ENCODE measurements at places on chromosomes 2 and 18.

DNA sequence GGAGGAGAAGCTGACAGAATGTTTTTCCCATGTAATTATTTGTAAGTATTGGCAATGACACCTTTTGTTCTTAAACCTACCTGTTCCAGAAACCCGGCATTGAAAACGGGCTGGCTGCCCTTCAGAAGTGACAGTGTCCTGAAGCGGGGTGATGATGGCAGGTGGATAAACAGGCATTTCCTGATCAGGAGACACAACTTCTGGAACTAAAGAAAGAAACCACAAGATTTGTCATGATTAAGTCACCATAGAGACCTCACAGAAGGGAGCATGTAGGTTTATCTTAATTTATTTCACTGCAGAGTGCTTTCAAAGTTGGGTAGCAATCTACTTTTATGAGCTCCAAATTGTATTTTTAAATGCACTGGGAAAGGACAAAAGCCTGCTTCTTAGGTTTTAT, 43.1 kb downstream of the TTN start:
- no peak for DNase-seq

GRCh38 chr18:3214855-3215637, 4.7 kb downstream of the MYOM1 start:
- no peak for DNase-seq

DNA sequence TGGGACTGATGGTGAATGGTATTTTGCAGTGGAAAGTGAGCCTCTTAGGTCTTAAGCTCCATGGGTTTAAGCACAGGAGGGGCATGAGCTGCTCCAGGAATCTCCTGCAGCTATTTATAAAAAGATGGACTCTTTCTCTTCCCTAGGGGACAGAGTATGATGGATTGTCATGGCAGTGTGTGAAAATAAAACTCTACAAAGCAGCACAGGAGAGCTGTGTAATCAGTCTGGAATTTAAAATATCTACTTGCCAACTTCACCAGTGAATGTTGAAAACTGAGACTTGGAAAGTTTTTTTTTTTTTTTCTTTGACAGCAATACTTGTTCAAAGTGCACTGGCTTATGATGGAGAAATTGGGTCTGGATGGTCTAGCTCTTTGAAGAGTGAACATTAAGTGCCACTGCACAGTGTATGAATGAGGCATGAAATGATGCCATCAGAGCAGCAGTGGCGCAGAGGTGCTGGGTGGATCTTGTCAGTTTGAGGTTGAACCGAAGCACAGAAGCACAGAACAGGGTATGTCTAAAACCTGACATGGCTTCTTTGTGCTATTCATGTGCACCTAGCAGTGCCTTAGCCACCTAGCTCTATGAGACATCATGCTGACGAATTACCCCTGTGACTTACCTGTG, 245.4 kb downstream of the PTPRM start:
- DNase-seq: no peak

GRCh38 chr18:57269756-57270155, 82.6 kb upstream of the ST8SIA3 start:
- no peak for DNase-seq

DNA sequence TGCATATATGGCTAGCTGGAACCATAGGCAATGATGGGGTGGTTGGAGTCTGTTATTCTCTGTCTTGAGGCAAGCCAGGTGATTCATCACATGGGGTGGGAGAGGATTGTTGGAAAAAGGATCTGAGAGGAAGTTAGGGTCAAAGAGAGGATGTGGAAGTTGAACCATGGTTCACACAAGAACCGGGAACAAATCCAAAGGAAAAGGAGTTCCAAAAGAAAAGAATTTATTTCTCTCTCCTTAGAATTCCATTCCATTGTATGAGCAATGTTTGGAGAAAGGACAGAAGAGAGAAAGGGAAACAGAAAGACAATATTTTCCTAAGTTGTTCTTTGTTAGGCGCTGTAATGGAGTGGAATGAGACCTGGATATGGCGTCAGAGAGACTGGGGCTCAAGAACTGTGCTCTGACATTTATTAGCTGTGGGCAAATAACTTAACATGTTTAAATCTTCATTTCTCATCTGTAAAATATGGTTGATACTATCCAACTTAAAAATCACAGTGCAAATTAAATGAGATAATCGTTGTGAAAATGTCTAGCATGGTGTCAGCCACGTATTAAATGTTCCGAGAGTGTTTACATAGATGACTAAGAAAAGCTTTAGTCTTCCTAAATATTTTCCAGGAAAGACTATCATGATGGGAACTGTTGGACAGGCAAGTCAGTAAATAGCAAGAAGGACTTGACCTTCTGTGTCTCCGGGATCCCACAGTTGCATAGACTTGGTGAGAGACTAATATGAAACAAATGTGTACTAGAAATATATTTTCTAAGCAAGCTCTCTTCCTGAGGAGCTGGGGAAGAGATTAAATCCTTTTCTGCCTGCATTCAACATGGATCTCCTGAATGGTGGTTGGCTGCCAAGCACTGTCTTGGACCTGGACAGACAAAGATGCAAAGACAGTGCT, 71.4 kb downstream of the TRIB2 start:
- no peak for DNase-seq

DNA sequence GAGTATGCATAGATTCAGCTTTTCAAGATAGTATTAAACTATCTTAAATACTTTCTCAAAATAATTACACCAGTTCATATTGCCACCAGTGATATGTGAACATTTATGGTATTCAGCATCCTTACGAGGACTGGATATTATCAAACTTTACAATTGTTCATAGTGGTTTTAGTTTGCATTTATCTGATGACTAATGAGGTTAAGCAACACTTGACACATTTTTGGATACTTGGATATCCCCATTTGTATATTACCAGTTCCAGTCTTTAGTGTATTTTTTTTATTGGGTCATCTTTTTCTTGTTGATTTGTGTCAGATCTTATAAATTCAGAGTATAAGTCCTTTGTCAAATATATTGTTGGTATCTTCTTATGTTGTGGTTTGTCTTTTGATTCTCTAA, 128.4 kb downstream of the ASXL3 start:
- DNase-seq: no peak

DNA sequence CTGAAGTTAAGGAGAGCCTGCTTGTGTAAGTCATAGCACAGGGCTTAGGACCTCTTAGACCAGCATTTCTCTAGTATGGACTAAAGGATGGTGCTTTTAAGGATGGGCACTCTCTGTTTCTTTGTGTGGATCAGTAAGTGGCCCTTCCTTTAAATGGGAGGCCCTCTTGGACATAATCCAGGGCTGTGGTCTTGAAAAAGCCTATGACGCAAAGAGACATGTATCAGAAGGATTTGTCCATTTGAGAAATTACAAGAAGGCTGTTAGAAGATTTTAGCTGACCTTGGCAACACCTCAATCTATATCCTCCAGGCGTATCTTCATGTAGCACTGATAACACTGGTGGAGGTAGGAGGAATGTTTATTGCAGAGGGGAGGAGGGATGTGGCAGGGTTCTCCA, 79.2 kb downstream of the PRPF40A start:
- no peak for DNase-seq

GRCh38 chr18:66682855-66683322, 79.0 kb upstream of the CDH19 start:
- DNase-seq: no peak

GRCh38 chr2:37090019-37090477, 5.7 kb downstream of the GPATCH11 start:
- no peak for DNase-seq

GRCh38 chr2:85862426-85862825, 26.4 kb downstream of the ST3GAL5 start:
- no peak for DNase-seq

- DNase-seq: no peak
These were observed 4.0 kb downstream of the DOK1 start for GRCh38 chr2:74558284-74559230.

DNA sequence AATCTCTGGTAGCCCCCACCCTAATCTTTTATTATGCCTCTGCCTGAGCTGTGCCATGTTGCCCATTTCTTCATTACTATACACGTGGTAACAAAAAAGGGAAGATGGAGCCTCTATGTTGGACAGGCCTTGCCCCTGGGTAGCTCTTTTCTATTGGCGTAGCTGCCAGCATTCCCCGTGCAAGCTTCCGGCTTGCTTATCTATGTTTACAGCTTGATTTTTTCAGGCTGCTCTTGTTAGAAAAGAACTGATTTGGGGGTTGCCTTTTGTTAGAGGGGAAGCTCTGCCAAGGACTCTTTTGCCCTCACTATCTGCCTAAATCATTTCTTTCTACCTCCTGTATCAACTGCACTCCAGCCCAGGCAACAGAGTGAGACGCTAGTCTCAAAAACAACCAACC, 45.5 kb upstream of the ZSWIM2 start:
- DNase-seq: no peak

GRCh38 chr2:33650171-33650570, 51.1 kb upstream of the FAM98A start:
- no peak for DNase-seq

DNA sequence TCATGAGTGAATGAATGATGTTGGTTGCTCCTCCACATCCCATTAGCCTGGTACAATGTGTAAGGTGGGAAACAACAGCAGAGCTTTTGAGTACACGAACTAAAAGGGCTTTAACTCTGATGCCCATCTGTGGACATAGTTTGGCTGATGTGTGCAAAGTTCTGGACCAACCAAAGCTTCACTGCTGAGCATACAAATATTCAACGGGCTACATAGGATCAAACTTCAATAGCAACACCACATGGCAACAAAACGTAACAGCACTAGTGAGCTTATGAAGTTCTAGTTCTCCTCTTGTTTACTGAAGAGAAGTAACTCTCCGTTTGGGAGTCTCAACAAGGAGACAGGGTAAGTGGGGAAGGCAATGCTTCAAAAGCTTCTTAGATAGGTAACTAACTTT, 20.4 kb downstream of the STAM2 start:
- no peak for DNase-seq

GRCh38 chr2:128573116-128573515, 254.4 kb upstream of the HS6ST1 start:
- no peak for DNase-seq

DNA sequence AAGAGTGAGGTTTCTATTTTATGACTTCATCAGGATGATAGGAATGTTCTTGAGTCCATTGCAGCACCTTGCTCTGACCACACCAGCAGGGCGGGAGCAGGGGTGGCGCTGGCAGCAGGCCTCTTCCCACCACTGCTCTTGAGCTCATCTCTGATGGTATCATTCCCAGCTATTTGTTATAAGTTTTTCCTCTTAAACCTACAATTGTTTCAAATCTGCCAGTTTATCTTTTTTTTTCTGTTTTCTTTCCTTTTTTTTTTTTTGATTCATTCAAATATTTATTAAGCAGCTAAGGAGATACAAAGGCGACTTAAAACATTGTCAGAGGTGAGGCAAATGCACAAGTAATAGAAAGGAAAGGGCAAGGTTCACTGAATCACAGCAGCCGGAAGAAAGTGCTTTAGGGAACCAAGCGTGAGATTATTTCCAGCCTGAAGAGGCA, 28.7 kb downstream of the NIFK start:
- DNase-seq: no peak

DNA sequence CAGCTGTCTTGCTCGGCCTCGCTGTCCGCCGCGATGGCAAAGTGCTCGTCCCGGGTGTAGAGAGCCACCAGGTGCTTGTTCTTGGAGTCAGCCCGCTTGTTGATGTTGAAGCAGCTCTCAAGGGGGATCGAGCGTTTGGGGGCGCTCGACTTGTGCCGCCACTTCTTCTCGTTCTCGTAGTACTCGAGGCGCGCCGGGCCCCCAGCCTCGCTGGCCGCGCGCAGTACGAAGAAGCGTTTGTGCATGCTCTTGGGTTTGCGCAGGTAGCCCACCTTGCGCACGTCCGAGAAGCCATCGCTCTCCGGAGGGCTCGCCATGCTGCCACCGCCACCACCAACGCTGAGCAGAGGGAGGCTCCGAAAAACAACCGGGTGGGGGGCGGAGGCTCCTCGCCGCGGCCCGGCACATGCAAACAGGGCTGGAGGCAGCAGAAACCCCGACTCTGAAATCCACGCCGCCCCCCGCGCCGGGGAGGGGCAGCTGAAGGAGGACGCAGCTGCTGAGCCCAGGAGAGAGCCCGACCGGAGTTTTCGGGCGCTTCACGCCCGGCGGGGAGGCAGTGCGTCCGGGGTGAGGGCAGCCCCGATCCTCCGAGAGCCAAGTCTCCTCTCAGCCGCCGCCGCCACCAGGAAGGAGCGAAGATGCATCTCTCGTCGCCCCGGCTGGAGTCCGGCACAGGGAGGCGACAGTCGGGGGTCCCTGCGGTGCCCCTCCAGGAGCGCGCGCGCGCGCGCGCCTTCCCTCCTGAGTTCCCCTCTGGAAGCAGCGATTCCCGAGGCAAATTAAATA, 1.0 kb downstream of the IRS1 start:
- no peak for DNase-seq

DNA sequence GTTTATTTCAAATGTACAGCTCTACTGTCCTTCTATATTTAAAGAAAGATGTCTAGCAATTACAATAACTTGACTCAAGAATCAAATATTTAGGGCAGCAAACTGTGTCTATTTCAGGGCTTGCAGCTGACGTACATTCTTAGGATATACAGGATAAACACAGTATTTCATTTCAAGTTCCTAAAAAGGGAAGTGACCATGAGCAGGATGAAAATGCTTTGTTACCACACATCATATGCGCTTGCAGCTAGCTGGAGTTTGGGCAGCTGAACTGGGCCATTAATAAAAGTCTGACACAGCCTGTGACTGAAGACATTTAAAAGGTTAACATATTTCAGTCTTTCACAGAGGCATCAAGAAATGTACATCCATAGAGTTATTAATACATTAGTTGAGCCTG, 264.6 kb upstream of the TRIB2 start:
- DNase-seq: no peak

DNA sequence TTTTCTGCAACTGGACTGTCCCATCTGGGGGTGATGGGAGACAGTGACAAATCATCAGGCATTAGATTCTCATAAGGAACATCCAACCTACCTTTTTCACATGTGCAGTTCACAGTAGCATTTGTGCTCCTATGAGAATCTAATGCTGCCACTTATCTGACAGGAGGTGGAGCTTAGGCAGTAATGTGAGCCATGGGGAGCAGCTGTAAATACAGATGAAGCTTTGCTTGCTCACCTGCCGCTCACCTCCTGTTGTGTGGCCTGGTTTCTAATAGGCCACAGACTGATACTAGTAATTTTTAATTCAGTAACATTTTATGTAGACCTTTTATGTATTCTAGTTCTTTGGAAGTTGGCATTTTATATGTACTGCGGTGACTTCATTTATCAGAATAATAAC, 180.1 kb upstream of the SPOPL start:
- no peak for DNase-seq

GRCh38 chr18:36386150-36386920, 88.8 kb downstream of the FHOD3 start:
- DNase-seq: no peak

GRCh38 chr2:200380091-200380561, 73.6 kb downstream of the SPATS2L start:
- DNase-seq: no peak

GRCh38 chr2:173149491-173149890, 73.8 kb downstream of the MAP3K20 start:
- peak; percentile 2 for DNase-seq
